Effector memory CD4-positive, alpha-beta T cell (primary cell): ENCODE measurements at places on chromosomes 3 and 15.

DNA sequence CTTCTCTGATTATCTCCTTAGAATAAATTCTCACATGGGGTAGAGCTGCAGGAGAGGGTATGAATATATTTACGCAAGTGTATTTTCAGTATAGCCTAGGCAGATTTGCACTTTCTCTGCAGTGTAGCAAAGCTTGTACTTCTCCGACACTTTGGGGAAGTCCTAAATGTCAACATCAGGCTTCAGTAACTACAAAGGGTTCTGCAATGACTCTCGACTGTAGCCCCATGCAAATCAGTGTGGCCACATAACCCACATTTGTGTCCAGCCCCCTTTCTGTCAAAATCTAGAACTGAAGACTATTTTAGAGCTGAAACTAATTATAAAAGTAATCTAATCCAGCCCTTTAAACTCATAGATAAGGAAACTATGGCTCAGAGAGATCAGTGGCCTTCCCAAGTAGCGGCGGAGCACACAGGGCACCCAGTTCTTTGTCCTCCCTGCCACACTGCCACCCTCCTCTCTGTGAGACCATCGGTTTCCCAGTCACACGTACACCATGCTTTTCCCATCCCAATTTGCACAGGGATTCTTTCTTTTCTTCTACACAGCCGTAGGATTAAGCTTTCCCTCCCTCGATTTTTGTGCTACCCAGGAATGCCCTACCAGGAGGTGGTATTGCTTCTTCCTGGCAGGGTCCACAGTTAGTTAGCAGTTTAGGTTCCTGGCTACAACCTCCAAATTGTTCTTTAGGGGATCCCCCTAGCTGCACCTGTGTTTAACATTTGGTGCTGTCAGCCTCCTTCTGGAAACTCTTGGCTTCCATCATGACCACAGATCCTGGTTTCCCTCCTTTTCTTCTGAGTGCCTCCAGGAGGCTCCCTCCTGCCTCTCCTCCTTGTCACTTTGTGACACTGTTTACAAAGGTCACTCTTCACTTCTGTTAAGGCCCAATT is 22.9 kb downstream of the MRAS start:
- DNase-seq: no peak

GRCh38 chr3:43128464-43128863 is 22.6 kb upstream of the POMGNT2 start:
- DNase-seq: no peak

DNA sequence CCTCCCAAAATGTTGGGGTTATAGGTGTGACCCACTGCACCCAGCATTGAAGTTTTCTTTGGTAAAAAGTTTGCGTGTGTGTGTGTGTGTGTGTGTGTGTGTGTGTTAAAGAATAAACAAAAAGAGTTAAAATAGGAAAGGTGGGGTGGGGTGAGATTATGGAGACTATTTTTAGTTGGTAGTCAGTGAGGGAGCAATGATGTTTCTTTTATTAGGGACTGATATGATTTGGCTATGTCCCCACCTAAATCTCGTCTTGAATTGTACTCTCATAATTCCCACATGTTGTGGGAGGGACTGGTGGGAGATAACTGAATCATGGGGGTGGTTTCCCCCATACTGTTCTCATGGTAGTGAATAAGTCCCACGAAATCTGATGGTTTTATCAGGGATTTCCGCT is 92.2 kb downstream of the CGNL1 start:
- no peak for DNase-seq

DNA sequence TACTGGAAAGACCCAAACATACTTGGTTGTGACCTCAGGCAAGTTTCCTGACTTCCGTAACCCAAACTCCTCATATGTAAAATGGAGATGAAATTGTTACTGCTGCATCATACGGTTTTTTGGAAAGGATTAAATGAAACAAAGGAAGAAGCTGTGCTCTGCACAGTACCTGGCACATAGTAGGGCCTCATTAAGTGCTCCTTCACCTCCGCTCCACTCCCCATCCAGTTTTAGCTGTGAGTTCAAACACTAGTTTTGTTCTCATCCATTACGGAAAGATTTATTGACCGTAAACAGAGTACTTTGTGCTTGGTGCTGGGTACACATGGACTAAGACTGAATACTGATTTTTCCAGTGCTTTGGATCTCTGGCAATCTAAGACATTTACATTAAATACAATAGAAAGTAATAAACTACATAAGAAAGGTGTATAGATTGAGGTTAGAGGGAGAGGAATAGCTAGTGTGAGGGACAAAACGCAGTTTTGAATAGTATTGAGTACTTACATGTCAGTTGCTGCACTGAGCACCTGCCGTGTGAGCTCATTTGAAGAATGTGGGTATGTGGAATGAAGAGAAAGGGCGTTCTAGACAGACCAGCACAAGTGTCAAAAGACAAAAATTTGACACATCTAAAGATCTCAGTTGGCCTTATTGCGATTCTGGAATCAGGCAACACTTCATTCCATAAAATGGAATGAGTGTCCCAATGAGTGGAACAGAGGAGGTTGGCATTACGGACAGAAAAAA is 594 bp upstream of the ICE2 start:
- no peak for DNase-seq

- no peak for DNase-seq
Measured at GRCh38 chr15:66172324-66172980, 81.1 kb downstream of the MEGF11 start.
